ENCODE measurements at places on chromosomes 2 and 18.

- DNase-seq, result no peak
These were observed 5.6 kb upstream of the SMAD7 start for GRCh38 chr18:48956356-48956755.

GRCh38 chr2:169526451-169526850 lies 16.9 kb downstream of the KLHL41 start:
- DNase-seq, result no peak

GRCh38 chr2:68250652-68251186 lies 1.6 kb downstream of the PPP3R1 start:
- DNase-seq, result no peak

GRCh38 chr18:28125051-28125450 lies 51.9 kb downstream of the CDH2 start:
- DNase-seq, result no peak

GRCh38 chr18:24446453-24446852 lies 14.0 kb upstream of the HRH4 start:
- no peak for DNase-seq

DNA sequence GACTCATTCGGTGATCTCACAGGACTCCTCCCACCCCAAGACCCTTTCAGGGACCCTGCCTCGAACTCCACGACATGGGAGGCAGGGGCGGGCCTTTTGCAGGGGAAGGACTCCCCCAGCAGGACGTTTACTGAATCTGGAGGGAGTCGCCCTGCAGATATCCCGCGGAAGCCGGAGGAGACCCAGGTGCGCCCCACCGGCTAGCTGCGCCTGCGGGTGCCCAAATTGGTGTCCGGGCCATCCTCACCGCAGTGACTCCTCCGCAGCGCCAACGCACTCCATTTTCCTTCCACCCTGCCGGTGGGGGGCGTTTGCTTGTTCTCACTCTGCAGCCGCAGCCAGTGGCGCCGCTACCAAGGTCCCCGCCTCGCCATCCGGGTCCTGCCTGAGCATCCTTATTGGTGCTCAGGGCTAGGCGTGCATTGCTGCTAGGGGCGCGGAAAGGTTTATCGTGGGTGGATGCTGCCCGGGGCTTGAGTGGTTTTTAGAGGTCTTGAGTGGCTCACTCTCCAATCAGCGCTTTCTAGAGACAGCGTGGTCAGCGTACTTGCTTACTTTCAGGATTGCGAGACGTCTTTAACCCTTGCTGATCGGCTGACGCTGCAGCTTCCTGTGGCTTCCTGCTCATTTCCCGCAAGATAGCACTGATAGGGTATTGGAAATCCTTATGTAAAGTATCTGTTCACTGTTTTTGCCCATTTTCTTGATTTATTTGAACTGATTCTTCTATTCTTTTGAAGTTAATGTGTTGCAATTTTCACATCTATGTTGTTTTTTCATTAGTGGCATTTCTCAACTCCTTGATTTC lies 81.4 kb downstream of the BIN1 start:
- DNase-seq, result peak; percentile 24

DNA sequence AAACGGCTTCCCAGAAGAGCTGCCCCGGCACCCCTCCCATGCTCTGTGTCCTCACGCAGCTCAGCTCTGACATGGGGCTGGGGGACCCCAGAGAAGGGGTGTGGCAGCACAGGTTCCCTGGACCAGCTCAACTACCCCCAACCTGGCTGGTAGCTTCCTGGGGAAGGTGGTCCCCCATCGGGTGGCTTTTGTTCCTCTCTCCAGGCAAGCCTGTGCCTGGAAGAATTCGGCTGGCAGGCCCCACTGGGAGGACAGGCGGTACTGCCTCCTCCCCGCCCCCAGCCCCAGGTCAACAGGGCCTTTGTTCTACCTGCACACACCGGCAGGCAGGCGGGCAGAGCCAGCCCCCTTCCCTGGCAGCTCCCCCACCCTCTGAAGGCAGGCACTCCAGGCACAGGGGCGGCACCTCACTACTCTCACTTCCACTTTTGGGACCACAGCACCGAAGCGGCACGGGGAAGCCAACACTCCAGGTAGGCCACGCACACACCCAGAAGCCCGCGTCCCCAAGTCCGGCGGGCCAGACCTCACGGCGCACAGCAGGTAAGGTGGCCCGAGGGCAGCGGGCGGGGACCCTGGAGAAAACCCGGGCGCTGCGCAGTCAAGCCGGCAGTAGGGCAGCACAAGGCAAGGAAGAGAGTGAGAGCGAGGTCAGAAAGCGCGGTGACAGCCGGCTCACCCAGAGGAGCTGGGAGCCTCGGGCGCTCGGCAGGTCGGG lies 1.3 kb downstream of the HS6ST1 start:
- DNase-seq, result no peak

- no peak for DNase-seq
These were observed 893.0 kb upstream of the POU3F3 start for GRCh38 chr2:103960951-103961350.

DNA sequence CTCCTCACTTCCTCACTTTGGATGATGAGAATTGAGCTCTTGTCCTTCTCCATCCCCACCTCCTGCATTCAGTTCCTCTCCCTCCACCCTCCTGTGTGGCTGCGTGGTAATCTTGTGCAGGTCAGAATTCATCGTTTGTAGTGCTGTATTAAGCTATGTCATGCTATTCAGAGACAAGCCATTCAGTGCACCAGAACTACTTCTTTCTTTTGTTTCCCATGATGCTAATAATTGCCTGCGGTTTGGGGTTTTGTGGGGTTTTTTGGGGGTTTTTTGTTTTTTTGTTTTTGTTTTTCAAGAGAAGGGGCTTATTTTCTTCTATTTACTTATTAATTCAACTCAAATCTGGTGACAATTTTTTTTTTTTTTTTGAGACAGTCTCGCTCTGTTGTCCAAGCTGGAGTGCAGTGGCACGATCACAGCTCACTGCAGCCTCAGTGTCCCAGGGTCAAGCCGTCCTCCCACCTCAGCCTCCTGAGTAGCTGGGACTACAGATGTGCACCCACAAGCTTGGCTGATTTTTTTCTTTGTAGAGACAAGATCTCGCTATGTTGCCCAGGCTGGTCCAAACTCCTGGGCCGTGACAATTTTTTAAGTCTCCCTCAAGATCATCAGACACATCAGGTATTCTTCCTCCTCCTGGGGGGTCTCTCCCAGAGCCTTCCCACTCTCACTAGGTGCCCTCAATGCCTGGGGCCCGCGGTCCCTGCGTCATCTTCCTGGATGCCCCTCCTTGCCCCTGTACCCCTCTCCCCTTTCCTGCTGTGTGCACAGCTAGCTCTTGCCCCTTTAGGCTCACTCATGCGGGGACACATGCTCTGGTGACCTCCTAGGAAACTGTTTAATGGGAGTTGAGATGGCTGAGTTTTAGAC lies 37.8 kb downstream of the MAL start:
- DNase-seq, result no peak

DNA sequence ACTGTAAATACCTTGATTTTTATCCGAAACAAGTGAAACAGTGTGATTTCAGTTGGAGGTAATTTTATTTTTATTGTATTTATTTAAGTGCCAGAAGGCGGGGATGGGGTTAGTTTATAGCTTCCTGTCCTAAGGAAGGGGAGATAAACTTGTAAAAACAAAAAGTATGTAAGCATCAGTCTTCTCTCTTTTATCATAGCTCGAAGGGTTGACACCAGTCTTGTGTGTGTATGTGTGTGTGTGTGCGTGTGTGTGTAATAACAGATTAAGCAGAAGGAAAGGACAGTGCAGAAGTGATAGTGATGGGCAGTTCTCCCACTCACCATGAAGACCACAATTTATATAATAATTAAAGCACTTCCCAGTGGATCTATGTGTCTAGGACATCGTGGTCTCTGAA lies 793.3 kb downstream of the PLCL1 start:
- no peak for DNase-seq

- DNase-seq, result peak; percentile 27
These were observed 15.5 kb upstream of the ECEL1 start for GRCh38 chr2:232502911-232503808.

GRCh38 chr2:237141571-237142051 lies 55.9 kb downstream of the COPS8 start:
- DNase-seq, result no peak

- no peak for DNase-seq
These were observed 52.2 kb upstream of the BCL2L11 start for GRCh38 chr2:111068435-111069058.

DNA sequence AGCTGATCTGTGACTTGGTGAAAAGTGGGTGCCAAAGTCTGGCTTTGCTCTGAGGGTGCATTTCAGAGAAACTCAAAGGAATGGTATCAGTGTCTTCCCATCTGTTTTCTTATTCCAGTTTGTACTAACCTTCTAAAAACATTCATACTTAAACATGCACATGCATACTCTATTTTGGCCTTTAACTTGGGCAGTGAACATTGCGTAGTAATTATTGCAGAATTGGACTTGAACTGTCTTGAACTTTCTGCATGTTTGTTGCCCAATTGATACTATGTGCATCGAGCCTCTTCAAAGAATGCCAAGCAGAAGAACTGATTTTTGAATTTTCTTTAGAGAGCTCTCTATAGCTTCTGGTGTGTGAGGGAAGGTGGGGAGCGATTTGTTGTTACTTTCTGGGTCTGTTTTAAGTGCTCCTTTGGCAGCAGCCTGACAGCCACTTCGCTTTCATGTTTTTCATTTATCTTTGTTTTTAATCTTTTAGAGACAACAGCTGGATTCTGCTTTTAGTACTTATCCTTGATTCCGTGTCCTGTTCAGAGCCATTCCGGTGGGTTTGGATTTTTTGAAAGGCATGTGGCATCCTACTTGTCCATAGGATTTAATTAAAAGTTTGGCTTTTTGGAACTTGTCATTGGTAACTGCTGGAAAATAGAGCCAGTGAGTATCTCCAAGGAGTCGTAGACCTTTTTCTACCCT lies 159.2 kb downstream of the RAPGEF4 start:
- DNase-seq, result no peak

GRCh38 chr2:199261936-199262335 lies 195.8 kb downstream of the SATB2 start:
- no peak for DNase-seq

DNA sequence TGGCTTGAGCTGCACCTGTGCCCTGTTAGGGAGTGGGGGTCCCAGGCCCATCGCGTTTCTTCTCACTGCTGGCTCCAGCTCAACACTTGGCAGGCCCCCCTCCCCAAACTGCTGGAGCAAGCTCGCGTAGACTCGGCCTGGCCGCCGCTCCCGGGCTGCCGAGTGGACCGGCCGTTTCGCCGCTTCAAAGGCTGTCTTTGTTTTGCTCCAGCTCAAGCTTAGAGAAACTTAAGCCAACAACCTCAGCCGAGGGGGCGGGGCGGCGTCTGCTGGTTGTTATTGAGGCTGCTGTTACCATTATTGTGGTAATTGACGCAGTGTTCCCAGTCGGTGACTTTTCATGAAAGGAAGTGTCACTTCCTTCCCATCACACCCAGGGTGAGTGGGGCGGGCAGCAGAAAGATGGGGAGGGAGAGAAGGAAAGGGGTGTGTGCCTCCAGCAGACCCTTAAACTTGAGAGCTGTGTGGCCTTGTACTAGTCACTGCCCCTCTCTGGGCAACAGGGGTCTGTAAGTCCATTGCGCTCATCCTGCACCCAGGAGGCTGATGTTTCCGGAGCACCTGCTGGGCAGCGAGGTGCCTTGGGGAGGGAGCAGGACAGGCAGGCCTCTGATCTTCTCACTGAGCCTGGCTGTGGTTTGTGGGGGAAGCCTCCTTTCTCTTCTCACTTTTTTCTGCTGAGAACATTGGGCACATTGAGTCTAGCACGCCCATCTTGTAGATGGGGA lies 2.1 kb downstream of the ARID5A start:
- DNase-seq, result peak; percentile 85

GRCh38 chr2:11753452-11753885 lies 7.0 kb downstream of the LPIN1 start:
- DNase-seq, result no peak

DNA sequence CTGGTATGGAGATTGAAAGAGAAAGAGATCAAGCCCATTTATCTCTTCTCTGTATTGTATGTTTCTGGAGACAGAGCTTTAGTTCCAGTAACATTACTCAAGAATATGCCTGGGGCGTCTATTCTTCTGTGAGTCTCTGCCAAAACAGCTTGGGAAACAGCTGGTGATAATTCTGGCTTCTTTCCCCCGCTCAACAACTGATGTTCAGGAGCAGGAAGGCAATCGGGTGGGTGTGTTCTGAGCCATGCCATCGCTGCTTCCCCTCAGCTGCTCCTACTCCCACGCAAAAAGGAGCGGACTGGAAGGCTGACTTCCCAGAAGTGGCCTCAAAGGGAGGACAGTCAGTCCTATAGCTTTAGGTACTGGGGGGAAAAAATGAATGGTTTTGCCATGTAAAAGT lies 695.1 kb downstream of the PLCL1 start:
- no peak for DNase-seq

- DNase-seq, result no peak
These were observed 46.7 kb upstream of the BARD1 start for GRCh38 chr2:214856137-214856536.

DNA sequence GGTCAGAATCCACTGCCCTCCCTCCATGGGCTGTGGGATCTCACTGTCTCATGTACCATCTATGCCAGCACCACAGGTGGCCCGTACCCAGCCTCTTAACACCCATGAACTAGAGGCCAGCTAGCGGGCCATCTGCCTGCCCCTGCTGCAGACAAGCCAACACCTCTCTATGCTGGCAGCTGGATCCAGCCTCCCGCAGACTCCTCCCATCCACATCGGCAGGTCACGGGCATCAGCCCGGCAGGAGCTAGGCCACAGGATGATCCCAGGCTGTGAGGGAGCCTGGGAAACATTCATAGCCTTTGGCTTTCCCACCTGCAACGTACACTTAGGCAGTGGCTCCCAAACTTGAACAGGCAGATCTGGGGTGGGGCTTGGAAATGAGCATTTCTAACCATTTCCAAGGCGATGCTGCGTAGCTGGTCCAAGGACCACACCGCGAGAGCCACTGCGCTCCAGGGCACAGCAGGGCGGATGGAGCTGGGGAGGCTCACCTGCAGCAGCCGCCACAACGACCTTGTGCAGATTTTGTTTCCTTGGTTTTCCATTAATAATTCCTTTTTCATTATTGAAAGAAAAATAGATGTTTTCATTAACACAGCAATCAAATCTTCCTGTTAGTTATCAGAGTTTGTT lies 114.7 kb downstream of the KCNF1 start:
- DNase-seq, result no peak

DNA sequence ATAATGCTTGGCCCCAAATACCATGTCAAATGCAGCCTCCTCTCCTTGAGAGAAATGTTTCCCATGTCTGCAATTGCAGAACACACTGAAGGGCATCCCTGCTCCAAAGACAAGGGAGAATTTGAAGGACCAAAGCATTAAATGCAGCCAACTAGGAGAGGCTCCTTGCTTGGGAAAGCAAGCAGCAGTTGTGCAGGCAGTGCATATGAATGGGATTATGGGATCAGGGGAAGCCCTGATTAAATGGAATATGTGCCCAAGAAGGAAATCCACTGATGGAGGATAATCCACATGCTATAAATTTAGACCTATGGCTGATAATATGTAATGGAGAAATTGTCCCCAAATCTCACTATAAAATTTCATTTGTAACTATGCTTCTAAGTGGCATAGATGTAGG lies 116.1 kb downstream of the NCKAP5 start:
- DNase-seq, result no peak

GRCh38 chr18:7614042-7614441 lies 46.9 kb downstream of the PTPRM start:
- DNase-seq, result no peak

- peak; percentile 35 for DNase-seq
These were observed at the start of gene MSL3B for GRCh38 chr2:233867993-233868532. Gene MSL3B (minus strand): TSS chr2:233868386.
